ENCODE measurements at places on chromosomes 4 and X.

DNA sequence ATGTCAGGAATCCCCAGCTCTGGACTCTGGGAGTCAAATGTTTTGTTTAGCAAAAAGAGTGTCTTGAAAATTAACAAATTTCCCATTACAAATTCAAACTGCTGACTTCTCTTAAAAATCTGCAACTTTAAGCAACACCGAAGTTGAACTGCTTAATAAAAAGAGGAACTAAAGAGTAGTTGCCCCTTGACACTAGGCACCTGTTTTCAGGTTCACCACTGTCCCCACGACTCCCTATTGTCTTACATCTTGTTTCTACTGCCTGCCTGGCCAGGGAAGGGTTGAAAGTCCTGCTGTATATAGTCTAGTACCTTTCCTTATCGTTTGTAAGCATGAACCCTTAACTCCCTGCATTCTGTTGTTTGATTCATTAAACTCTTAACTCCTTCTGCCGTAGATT, 173.9 kb downstream of the SCFD2 start:
- DNase-seq: no peak

GRCh38 chr4:69881173-69881773, 21.3 kb upstream of the SULT1E1 start:
- DNase-seq: peak; percentile 1

GRCh38 chr4:184479516-184479950, 5.2 kb upstream of the IRF2 start:
- no peak for DNase-seq

GRCh38 chr4:147994076-147994475, 262.2 kb downstream of the ARHGAP10 start:
- DNase-seq: no peak

DNA sequence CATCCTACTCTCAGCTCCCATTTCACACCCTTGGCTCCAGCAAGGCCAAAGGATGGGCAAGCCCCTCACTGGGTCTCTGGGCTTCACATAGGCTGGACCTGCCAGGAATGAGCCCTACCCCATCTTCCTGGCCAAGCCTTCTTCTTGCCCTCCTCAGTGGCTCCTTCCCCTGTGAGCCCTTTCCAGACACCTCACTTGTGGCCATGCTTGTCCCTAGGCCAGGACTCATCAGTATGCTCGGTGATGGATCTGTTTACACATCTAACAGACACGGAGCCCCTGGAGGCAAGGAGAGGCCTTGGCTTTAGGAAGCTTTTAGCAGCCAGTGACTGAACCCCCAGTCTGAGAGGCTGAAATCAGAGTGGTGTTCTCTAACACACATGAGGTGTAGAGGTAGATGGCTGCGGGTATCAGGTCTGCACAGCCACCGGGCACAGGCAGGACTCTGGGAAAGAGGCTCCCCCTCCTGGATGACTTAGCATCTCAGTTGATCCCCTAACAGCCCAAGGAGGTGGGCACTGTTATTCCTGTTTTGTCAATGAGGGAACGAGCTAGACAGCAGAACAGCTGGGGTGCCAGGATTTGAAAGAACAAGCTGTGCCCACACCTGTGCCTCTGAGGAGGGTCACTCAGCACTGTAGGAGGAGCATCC, 44.8 kb downstream of the PPP2R2C start:
- DNase-seq: no peak

DNA sequence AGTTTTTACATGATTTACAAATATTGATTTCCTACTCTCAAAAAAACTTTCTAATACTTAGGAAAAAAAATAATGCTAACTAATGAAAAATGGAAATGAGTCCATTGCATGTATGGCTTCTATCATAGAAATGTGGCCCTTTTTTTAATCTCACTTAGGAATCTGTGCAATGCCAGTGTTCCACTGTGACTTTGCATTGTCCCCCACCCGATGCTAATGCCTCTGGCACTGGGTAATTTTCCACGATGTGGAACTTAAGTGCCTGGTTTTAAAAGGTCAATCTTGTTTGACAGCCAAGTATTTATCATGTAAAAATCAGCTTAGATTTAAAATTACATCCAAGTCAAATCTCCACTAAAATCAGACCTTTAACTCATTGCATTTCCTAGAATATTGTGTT, 53.1 kb downstream of the SPATA4 start:
- DNase-seq: no peak

DNA sequence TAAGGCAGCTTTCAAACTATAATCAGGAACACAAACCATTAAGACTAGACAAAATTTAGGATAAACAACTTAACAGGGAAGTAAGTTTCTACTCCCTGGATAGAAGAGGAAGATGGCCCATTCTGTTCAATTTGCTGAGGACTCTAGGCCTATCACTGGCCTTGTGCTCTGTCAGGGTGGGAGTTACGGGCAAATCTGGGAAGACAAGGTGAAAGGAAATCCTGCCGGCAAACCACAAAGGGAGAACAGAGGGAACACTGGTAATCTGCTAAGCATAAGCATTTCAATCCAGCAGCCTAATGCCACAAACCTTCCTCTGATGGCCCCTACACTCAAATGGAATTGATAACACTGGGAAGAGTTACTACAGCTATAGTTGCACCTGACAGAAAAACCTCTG, 8.3 kb downstream of the GPR82 start:
- DNase-seq: no peak

GRCh38 chr4:46894826-46895225, 14.2 kb downstream of the COX7B2 start:
- no peak for DNase-seq

DNA sequence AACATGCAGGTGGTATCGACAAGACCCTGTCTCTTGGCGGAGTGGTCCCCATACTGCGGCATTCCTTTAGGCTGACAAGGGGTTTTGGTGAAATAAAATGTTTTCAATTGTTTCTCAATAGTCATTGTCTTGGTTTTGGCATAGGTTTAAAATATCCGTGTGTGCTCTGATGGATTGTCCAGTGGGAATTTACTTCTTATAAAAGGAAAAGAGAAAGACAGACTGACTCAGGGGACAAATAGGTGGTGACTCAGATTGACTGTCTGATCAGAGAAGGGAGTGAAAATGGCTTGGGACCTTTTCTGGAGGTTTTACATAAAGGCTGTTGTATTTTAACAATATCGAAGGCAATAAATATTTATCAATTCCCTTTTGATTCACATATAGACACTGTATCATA, 129.8 kb downstream of the SORBS2 start:
- DNase-seq: no peak

DNA sequence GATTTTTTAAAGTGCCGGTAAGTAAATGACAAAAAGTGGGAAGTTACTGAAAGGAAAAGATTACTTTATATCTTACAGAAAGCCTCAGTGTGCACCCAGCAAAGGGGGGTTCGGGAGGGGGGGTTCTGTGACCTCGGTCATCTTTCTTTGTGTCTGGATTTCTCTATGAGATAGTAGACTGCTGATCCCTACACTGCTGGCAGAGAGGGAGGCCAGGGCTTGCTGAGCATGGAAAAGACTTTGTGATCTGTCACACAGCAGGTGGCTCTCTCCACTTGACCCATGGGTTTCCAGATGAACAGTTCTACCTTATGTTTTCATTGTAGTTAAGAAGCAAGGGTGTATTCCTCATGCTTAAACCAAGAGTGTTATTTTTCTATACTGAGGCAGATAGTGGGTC, 475.6 kb downstream of the PCDH10 start:
- no peak for DNase-seq

- peak; percentile 1 for DNase-seq
These were observed 94.7 kb upstream of the DIPK2B start for GRCh38 chrX:45295259-45295986.

- DNase-seq: no peak
These were observed 39.5 kb upstream of the STS start for GRCh38 chrX:7108030-7108429.

DNA sequence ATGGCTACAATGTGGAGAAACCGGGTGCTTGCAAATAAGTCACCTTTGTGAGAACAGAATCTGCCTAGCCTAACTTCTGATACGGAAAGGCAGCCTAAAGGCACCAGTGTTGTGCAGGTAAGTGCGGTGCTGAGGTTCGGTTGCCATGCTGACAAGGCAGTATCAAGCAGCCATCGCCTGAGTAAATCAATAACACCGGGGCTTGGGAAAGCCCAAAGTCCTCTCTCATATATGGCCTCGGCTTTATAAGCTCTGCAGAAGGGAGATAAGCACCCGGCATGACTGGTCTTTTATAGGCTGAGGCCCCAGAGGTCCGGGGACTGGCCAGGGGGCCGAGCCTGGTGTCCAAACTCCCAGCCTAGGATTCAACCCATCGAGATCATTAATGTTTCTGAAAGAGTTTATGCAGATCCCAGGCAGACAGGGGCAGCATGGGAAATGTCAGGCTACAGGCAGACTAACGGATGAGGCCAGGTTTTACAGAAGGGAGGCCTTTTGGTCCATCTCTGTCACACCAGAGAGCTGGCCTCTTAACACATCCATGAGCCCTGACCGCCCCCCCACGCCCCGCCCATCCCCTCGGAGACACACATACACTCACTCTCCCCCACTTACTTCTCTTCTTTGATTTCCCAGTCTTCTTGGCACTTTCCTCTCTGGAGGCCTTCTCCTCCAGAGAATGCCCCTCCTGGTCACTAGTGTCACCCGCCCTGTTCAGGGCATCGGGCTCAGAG, 38.5 kb downstream of the ELF4 start:
- no peak for DNase-seq

DNA sequence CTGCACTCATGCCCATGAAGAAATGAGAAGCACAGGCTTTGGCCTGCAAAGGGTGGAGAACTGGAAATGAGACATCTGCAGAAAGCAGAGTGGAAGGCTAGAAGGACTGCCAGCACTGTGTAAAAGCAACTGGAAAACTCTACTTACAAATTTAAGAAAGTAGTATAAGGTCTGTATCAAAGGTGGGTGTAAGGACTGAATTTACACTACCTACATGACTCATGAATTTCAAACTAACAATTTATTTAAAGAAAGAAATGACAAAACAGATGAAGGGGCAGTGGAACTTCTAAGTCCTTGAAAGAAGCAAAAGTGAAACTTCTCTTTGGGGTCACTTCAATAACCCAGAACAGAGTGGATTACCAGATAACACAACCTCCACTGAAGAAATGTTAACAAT, 71.2 kb downstream of the SLC10A7 start:
- DNase-seq: no peak

- no peak for DNase-seq
These were observed 48.8 kb upstream of the ADAD1 start for GRCh38 chr4:122329876-122330565.

DNA sequence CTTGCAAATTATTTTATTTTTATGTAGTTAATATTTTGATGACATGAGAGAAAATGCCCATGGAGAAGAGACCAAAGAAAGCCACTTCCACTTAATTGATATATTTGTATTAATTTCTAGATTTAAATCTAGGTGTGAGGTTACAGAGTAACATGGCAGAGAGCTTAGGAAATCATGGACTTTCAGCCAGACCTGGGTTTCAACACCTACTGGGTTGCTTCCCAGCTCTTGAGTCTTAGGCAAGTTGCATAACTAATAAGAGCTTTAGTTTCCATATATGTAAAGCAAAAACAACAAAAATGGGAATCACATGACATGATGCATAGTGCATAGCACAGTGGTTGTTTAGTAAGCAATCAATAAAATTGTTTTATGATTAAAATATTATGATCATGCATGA, 413.3 kb downstream of the CCSER1 start:
- DNase-seq: no peak

- no peak for DNase-seq
These were observed 925.8 kb downstream of the C4orf33 start for GRCh38 chr4:130021706-130022105.

- DNase-seq: no peak
These were observed 89.3 kb downstream of the GPR143 start for GRCh38 chrX:9676306-9676705.

GRCh38 chr4:113758372-113758771, 3.2 kb downstream of the CAMK2D start:
- DNase-seq: no peak

DNA sequence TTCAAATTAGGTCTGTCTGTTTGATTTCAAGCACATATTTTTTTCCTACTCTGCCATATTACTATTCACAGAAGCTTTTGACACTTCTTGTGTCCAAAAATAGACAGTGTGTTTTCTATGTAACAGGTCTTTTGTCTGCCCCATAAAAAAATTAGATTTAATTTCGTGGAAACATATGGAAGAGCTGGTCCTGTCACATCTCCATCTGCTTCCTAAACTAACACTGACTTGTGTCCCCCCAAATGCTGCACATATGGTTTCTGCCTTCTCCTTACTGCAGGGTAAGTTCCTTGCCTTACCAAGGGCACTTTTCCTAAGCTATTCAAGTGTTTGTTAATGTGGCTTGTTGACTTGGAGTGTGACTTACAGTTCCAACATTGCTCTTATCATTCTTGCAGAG, 340.7 kb upstream of the ARX start:
- DNase-seq: no peak

DNA sequence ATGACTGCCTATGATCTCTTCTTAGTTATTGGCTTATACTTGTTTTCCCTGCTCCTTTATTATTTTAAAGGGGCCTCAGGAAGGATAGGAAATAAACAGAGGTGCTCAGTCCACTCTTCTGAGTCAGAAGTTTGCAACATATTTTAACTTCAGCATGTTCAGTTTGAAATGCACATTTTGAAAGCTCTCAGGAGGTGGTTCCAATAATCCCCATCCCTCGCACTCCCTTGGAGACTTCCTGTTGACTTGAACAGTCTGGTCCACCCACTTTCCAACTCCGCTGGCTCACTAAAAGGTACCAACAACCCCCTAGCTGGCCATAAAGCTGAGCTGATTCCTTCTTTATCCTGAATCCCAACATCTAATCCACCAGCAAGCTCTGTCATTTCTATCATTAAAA, 78.3 kb upstream of the DUSP21 start:
- no peak for DNase-seq

DNA sequence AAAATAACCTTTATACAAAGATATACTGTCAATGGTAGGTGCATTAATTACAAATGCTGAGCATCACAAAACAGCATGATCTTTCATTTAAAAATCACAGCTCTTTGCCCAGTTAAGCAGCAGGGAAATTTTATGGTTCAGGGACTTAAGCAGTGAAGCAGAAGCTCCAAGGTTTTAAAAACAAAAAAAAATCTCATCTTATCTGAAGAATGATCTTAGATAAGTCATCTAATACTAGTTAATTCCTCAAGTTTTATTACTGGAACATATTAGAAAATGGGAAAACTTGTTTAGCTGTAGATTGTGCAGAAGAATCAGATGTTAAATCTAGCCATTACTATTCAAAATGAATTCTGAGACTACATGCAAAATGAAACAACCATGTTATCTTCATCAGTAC, 289.9 kb downstream of the GASK1B start:
- no peak for DNase-seq

GRCh38 chr4:18052158-18052557, 30.6 kb upstream of the LCORL start:
- no peak for DNase-seq

GRCh38 chr4:101039367-101039766, 308.0 kb downstream of the PPP3CA start:
- no peak for DNase-seq

- DNase-seq: no peak
These were observed 1607.4 kb downstream of the C4orf33 start for GRCh38 chr4:130703211-130703935.

DNA sequence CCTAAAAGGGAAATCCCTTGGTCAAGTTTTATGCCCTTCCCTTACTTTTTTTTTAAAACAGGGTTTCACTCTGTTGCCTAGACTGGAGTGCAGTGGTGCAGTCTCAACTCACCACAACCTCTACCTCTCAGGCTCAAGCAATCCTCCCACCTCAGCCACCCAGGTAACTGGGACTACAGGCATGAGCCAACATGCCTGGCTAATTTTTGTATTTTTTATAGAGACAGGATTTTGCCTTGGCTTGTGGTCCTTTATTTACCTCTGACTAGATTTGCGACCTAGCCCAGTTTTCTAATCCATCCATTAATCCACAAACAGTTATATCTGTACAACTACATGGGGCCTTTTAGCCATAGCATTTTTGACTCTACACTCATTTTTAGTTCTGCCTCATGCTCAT, 23.7 kb downstream of the CDS1 start:
- no peak for DNase-seq

Measured in DMS79 treated with DMSO at 0.1 percent for 48 hours (cell line).